Astrocyte (in vitro differentiated cells and primary cell): ENCODE measurements at places on chromosomes 3 and 15. TPM values are rescaled to one million over a fixed set of nuclear protein-coding genes. Genes with fewer than 3 reads are reported as not detected.

GRCh38 chr3:118991775-118992174, 42.9 kb downstream of the IGSF11 start:
- no peaks in the 10 kb centered on the region for H3K27me3 ChIP-seq
- no peak overlapping the region for H3K27ac ChIP-seq
- no peak for DNase-seq
- H3K4me3 ChIP-seq, result no peak overlapping the region
- no peaks in the 10 kb centered on the region for H3K36me3 ChIP-seq

- no peak overlapping the region for H3K4me3 ChIP-seq
- no peak for DNase-seq
- no peak overlapping the region for H3K27ac ChIP-seq
- H3K36me3 ChIP-seq, result no peaks in the 10 kb centered on the region
Measured at GRCh38 chr3:13718000-13718399, 161.9 kb downstream of the WNT7A start.

GRCh38 chr3:15271030-15271429, 61.4 kb downstream of the SH3BP5 start:
- DNase-seq, result no peak
- no peaks in the 10 kb centered on the region for H3K36me3 ChIP-seq
- no peak overlapping the region for H3K27ac ChIP-seq
- peaks cover 36% of the 10 kb centered on the region for H3K4me1 ChIP-seq

Gene ZFAND6
- total RNA-seq, result 65.6 and 70.0 TPM in 2 replicates

- no peak overlapping the region for H3K4me3 ChIP-seq
- H3K36me3 ChIP-seq, result no peaks in the 10 kb centered on the region
- H3K27me3 ChIP-seq, result no peaks in the 10 kb centered on the region
- DNase-seq, result no peak
- H3K4me1 ChIP-seq, result no peaks in the 10 kb centered on the region
Measured at GRCh38 chr3:59040902-59041301, 8.9 kb downstream of the CFAP20DC start.

- H3K27me3 ChIP-seq, result no peaks in the 10 kb centered on the region
- H3K4me3 ChIP-seq, result peak overlapping the region; percentile 51
- H3K36me3 ChIP-seq, result no peaks in the 10 kb centered on the region
- H3K4me1 ChIP-seq, result peaks cover 24% of the 10 kb centered on the region
Measured at GRCh38 chr3:126267169-126267975, 87.0 kb upstream of the ALDH1L1 start.

Gene ROPN1
- total RNA-seq, result not detected in 2 replicates

DNA sequence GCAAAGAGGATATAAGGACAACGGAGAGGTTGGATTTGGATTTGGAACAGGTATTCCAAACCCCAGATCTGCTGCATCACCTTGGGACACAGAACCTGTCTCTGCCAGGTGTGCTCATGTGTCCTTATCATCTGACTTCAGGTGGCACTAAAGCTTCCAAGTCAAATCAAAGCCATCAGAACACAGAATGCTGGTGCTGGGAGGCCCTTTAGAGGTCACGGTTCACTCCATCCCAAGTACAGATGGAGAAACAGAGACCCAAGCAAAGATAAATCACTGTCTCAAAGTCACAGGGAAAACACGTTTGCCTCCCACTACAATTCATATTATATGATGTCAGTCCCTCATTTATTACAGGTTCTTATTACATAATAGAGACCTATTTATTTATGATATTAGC, 72.8 kb downstream of the HES1 start:
- H3K4me1 ChIP-seq, result peaks cover 4% of the 10 kb centered on the region
- no peaks in the 10 kb centered on the region for H3K36me3 ChIP-seq
- no peak overlapping the region for H3K4me3 ChIP-seq
- H3K27me3 ChIP-seq, result peaks cover 12% of the 10 kb centered on the region
- H3K27ac ChIP-seq, result no peak overlapping the region
- no peak for DNase-seq

Gene CCDC71
- total RNA-seq, result 18.5 and 20.5 TPM in 2 replicates

DNA sequence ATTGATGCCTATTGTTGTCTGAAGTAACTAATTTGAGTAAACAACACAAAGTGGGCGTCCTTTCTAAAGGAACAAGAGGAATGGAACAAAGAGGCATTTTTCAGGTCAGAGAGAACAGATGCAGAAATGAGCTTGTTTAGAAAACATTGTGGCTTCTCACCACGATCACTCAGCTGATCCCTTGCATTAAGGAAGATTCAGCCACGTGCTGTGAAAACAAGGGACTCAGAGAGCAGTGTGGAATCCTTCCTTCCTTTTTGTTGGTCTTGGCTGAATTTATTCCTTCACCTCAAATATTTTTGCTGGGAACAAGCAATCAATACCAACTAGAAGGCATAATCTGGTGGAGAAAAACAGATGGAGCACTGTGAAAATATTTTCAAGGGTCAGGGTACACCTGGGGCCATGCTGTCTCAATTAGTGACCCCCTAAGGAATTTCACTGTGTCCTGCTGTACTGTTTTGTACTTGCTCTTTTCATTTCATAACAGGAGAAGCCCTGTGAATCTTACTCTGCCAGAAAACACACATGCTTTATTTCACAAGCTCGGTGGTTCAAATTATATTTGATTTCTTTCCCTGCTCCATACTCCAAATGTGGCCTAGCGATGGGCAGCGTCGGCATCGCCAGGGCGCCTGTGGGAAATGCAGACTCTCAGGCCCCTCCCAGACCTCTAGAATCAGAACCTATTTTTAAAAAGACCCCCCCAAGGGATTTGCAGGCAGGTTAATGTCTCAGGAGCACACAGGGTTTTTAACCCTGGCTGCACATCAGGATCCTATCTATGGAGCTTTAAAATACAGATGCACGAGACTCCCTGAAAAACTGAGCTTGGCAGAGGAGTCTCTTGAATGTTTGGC, 11.6 kb upstream of the SLC6A20 start:
- H3K27ac ChIP-seq, result no peak overlapping the region
- H3K36me3 ChIP-seq, result no peaks in the 10 kb centered on the region
- H3K4me3 ChIP-seq, result no peak overlapping the region
- H3K27me3 ChIP-seq, result no peaks in the 10 kb centered on the region
- no peak for DNase-seq

DNA sequence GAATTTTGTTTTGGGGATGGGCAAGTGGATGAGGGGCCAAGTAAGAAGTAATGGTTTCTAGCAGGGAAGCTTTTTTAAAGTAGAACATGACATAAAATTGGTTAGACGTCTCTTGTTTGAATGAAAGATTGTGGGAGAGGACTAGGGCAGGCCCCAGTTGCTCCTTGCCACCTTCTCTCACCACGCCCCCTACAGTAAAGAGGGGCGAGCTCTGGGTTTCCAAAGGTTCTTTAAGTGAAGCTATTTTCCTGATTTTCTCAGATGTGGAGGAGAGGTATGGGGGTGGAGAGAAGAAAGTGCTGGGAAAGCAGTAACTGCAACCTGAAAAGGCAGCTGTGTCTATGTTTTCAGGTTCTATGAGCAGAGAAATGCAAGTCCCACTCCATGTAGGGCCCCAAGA, 32.6 kb upstream of the SKIL start:
- no peak overlapping the region for H3K4me3 ChIP-seq
- no peaks in the 10 kb centered on the region for H3K27me3 ChIP-seq
- H3K36me3 ChIP-seq, result no peaks in the 10 kb centered on the region
- no peak for DNase-seq
- peaks cover 15% of the 10 kb centered on the region for H3K4me1 ChIP-seq
- no peak overlapping the region for H3K27ac ChIP-seq

- no peak overlapping the region for H3K27ac ChIP-seq
- peaks cover 3% of the 10 kb centered on the region for H3K4me1 ChIP-seq
- H3K27me3 ChIP-seq, result no peaks in the 10 kb centered on the region
- H3K36me3 ChIP-seq, result no peaks in the 10 kb centered on the region
- no peak for DNase-seq
- no peak overlapping the region for H3K4me3 ChIP-seq
Measured at GRCh38 chr3:44960387-44961026, 15.5 kb downstream of the ZDHHC3 start.

GRCh38 chr3:152040319-152040718, 166.9 kb downstream of the SUCNR1 start:
- DNase-seq, result no peak
- H3K4me3 ChIP-seq, result no peak overlapping the region
- H3K36me3 ChIP-seq, result no peaks in the 10 kb centered on the region

- H3K27ac ChIP-seq, result no peak overlapping the region
- no peak for DNase-seq
- H3K36me3 ChIP-seq, result peaks cover 16% of the 10 kb centered on the region
- H3K4me1 ChIP-seq, result no peaks in the 10 kb centered on the region
- H3K27me3 ChIP-seq, result no peaks in the 10 kb centered on the region
Measured at GRCh38 chr15:85100186-85100937, 118.7 kb downstream of the PDE8A start.

- H3K4me3 ChIP-seq, result no peak overlapping the region
- no peak overlapping the region for H3K27ac ChIP-seq
- peak; percentile 50 for DNase-seq
- peaks cover 11% of the 10 kb centered on the region for H3K4me1 ChIP-seq
- H3K27me3 ChIP-seq, result no peaks in the 10 kb centered on the region
Measured at GRCh38 chr3:150968341-150969035, 4.0 kb downstream of the CLRN1 start.

Gene PLA2G4D
- total RNA-seq, result not detected in 2 replicates

Gene PIGZ
- total RNA-seq, result 0.48 and 0.54 TPM in 2 replicates

Gene LRRC2
- total RNA-seq, result 0.32 and 0.36 TPM in 2 replicates

- H3K27ac ChIP-seq, result no peak overlapping the region
- H3K4me1 ChIP-seq, result peaks cover 17% of the 10 kb centered on the region
- no peaks in the 10 kb centered on the region for H3K36me3 ChIP-seq
- no peaks in the 10 kb centered on the region for H3K27me3 ChIP-seq
Measured at GRCh38 chr15:65796610-65797078, 4.6 kb upstream of the DENND4A start.

- H3K36me3 ChIP-seq, result no peaks in the 10 kb centered on the region
- no peaks in the 10 kb centered on the region for H3K4me1 ChIP-seq
- H3K27me3 ChIP-seq, result no peaks in the 10 kb centered on the region
- H3K27ac ChIP-seq, result no peak overlapping the region
- no peak for DNase-seq
Measured at GRCh38 chr3:145857956-145858355, 303.0 kb downstream of the PLOD2 start.

DNA sequence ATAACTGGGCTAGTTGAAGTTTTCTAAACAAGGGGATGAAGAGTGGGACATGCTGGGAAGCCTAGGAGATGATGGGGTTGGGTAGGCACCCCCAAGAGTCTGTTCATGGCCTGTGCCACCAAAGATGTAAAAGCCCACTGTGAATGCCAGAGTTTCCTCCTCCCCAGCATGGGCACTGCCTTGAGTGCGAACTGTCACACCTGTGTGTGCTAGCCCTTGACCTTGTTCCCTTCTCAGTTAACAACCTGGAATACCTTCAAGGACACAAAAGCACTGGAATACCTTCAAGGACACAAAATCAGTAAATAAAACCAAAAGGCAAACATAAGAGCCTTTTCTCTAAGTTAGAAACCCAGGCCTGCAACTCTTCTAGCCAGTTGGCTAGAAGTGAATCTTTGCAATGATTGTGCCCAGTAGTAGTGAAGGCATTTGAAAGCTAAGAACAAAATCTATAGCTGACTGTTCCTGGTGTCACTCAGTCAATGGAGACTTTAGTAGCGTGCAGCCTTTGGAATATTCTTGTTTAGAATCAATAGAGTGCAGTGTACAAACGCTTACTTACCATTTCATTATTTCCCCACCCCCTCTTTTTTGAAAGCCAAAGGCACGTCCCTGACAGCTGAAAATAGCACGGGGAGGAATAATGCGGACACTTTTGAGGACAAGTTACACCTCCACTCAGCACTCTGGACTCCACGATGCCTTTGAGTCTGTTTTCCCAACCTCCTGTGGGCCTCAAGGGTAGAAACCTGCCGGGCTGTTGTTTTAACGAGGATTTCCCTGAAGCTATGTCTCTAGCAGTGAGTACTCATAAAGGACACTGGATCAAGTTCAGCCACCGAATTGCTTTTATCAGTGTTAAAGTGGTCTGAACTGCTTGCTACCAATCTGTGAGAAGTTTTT, 24.2 kb downstream of the PSMD6 start:
- no peak for DNase-seq
- no peaks in the 10 kb centered on the region for H3K27me3 ChIP-seq
- peaks cover 43% of the 10 kb centered on the region for H3K36me3 ChIP-seq
- no peak overlapping the region for H3K27ac ChIP-seq

DNA sequence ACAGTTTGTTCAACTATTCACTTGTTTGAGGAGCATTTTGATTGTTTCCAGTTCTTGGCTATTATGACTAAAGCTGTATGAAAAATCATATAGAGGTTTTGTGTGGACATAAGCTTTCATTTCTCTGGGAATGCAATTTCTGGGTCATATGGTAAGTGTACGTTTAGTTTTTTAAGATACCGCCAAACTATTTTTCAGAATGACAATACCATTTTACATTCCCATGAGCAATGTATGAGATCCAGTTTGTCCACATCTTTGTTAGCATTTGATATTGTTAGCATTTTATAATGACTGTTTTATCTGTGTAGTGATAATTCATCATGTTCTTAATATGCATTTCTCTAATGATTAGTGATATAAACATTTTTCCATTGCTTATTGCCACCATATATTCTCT, 258.7 kb upstream of the CTNNB1 start:
- H3K4me1 ChIP-seq, result no peaks in the 10 kb centered on the region
- H3K4me3 ChIP-seq, result no peak overlapping the region
- no peak for DNase-seq
- no peak overlapping the region for H3K27ac ChIP-seq
- no peaks in the 10 kb centered on the region for H3K36me3 ChIP-seq
- H3K27me3 ChIP-seq, result no peaks in the 10 kb centered on the region

GRCh38 chr3:171236265-171237008, 209.9 kb upstream of the SLC2A2 start:
- DNase-seq, result no peak
- no peaks in the 10 kb centered on the region for H3K4me1 ChIP-seq
- no peaks in the 10 kb centered on the region for H3K36me3 ChIP-seq
- H3K4me3 ChIP-seq, result no peak overlapping the region

DNA sequence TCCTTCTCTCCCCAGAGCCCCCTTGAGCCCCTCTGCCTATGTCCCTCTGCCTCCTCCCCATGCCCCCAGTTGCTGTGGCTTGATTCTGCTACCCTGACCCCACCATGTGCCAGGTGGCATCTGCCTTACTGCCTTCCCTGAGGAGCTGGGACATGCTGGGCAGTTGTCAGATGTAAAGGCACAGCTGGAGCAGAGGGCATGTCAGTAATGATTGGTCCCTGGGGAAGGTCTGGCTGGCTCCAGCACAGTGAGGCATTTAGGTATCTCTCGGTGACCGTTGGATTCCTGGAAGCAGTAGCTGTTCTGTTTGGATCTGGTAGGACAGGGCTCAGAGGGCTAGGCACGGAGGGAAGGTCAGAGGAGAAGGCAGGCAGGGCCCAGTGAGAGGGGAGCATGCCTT, 3.5 kb upstream of the PPCDC start:
- H3K27ac ChIP-seq, result no peak overlapping the region
- DNase-seq, result no peak
- no peaks in the 10 kb centered on the region for H3K36me3 ChIP-seq
- no peaks in the 10 kb centered on the region for H3K27me3 ChIP-seq
- peaks cover 4% of the 10 kb centered on the region for H3K4me1 ChIP-seq

DNA sequence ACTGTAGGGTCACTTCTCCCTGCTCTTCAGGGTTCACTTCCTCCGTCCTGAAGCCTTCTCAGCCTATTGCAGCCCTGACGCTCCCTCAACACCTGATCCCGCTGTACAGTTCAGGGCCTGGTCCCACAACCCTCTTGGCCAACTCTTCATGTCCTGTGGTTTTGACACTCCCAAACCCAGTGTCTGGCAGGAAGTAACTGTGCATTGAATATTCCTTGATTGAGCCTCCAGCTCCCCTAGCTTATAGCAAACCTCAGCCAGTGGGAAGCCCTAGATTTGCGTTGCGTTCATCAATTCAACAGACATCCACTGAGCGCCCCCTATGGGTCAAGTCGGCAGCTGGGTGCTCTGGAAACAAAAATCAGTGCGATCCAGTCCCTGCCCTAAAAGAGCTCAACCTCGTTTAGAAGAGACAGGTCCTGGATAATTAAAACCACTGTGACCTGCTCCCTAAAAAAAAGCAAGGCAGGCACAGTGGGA, 13.5 kb downstream of the UBAP1L start:
- H3K4me3 ChIP-seq, result no peak overlapping the region
- peaks cover 12% of the 10 kb centered on the region for H3K36me3 ChIP-seq
- no peaks in the 10 kb centered on the region for H3K27me3 ChIP-seq
- DNase-seq, result no peak
- peaks cover 8% of the 10 kb centered on the region for H3K4me1 ChIP-seq
